ENCODE measurements at places on chromosomes 13 and 19.

DNA sequence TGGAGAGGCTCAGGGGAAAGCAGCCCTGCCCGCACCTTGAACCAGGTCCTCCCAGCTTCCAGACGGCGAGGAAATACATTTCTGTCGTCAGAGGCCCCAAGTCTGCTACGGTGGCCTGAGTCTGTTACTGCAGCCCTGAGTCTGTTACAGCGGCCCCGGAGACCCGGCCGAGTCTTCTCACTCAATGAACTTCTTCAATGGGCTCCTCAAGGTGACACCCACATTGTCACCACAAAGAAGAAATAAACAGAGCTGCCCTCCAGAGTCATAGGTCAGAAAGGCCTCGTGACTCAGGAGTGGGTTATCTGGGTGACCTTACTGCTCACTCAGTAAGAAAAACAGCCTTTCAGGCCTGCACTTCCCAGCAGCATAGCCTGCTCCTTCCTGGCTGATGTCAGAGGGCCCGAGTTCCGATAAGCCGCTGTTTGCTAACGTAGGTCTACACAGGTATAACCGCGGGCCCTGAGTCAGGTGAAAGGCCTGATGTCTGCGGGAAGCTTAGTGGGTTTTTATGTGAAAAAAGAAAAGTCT is 66.9 kb upstream of the TM9SF2 start:
- no peak for DNase-seq

- DNase-seq, result no peak
Measured at GRCh38 chr19:5137571-5138124, 168.7 kb downstream of the KDM4B start.

- DNase-seq, result no peak
Measured at GRCh38 chr13:109372666-109373065, 413.7 kb downstream of the IRS2 start.

GRCh38 chr13:19927117-19927748 is 31.3 kb upstream of the ZMYM2 start:
- no peak for DNase-seq

DNA sequence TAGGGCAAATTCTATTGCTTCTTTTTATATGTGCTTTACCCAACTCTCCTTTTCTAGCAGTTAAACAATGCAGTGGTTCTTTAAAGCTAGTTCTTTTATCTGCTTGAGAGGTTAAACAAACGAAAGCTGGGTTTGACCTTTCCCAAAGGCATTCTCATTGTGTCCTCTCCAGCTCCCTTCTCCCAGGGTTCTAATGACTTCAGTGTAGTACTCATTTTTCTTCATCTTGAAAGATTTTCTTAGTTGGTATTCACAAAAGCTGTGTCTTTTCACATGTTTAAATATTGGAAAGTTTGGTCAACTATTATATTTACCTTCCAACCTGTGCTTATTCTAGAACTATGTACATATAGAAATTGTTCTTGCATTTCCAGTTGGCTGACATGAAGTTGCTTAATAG is 1.5 kb downstream of the WASF3 start:
- DNase-seq, result no peak

GRCh38 chr19:37583340-37583739 is 11.3 kb downstream of the ZNF571 start:
- no peak for DNase-seq
